ENCODE measurements at places on chromosomes 12 and 14.
A peak's percentile ranks its signal among the peaks of the same experiment; 100 is the strongest.

DNA sequence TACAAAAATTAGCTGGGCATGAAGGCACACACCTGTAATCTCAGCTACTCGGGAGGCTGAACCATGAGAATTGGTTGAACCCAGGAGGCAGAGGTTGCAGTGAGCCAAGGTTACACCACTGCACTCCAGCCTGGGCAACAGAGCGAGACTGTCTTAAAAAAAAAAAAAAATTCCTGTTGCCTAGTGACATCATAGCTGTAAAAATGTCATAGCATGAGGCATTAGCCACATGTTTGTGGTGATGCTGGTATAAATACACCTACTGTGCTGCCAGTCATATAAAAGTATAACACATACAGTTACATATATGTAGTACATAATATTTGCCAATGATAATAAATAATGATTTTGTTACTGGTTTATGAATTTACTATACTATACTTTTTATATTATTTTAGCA, 22.2 kb downstream of the SLC41A2 start:
- no peak for DNase-seq

DNA sequence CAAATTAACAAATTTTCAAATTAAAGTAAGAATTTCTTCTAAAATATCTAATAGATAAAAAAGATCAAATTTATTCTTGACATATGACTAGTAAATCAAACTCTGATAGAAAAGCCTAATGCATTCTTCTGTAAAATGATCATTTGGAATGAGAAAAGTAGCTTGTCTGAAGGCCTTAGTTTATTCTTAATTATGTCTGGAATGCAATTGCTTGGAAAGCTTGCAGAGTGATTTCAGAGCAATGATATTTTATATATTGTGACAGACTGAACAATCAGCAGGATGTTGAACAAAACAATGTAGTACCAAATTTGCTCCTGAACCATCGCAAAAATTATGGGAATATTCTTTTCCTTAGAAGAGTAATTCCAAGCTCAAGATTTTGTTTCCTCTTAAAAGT, 789.6 kb upstream of the NOVA1 start:
- no peak for DNase-seq

DNA sequence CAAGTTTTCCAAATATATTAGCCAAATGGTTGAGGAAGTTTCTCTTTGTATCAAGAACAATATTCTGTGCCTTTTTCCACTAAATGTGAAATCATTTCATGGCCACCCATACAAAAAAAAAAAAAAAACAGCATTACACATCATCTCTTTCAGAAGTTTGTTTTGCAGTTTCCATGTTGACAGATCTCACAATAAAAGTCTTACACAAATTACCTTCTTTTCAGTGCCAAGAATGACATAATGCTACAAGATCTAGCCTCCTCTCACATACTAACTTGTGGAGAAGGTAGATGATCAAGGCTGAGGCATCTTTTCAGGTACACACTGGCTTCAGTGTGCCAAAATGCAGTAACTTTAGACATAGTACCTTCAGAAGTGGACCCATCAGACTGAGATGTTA, 35.3 kb downstream of the PRKD1 start:
- no peak for DNase-seq

GRCh38 chr12:56488041-56488955, at the start of gene GLS2:
Gene GLS2, minus strand, starts transcription at chr12:56488161. Its CDS starts 43 bp downstream, at chr12:56488118.
- DNase-seq: peak; percentile 80

DNA sequence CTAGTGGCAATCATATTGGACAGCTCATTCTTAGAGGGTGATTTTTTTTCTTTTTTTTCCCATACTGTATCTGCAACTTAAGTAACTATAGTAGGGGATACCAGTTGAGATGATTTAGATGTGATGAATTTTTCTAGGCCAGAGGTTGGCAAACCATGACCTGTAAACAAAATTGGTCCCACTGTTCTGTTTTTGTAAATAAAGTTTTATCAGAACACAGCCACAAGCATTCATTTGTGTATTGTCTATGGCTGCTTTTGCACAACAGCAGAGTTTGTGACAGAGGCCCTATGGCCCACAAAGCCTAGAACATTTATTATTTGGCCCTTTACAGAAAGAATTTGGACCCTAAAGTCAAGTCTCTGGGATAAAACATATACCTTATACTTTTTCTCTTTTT, 11.4 kb downstream of the ARF6 start:
- DNase-seq: no peak

DNA sequence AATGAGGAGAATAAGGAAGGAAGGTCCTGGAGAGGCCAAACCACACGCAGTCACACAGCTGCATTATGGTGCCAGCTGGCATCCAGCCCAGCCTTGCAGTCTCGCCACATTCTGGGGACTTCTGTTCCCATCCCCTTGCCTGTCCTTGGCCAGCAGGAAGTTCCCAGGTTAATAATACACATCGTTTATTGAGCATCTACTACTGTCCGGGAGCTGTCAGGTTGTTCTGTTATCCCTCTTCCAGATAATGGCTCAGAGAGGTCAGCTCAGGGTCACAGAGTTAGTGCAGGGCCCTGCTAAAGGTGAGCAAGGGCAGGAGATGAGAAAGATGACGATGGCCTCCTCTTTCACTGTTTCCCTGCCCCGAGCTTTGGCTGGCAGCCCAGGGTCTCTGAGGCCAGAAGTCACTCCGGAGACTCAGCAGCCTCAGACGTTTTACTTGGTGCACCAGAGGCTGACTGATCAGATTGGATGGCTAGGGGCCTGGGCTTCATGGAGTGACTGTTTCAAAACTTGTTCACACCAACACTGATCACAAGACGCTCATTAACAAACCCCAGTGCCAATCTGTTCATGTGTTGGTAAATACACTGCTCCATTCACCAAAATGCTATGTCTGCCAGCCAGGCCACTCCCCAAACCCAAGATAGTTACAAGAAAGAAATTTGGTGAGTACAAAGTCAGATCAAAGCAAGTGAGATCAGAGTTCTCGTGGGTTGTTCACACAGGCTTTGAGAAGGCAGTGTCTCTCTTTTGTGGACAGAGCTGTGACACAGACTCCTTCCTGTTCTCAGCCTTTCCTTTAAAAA, 79.2 kb downstream of the B4GALNT3 start:
- peak; percentile 29 for DNase-seq

DNA sequence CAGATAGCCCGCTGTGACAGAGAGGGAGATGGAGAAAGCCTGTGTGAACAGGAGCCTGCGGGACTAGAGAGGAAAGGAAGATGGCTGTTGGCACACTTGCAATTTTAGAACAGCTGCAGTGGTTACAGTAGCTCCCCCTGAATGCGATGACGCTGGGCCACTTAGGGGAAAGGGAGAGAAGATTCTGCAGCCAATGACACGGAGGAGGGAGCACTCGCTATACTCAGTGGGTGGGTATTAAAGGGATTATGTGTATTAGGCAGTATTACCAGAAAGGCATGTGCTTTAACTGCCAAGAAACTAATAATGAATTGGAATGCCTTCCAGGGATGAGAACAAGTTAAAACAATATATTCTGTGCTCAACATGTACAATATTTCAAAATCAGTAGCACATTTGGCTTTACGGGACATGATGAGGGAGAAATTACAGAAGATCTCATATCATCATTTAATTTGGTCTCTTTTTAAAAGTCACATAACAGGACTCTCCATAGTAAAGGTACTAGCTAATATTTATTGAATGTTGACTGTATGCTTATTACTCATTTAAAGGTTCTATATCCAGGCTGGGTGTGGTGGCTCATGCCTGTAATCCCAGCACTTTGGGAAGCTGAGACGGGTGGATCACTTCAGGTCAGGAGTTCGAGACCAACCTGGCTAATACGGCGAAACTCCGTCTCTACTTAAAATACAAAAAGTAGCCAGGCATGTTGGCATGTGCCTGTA, 35.9 kb upstream of the FOS start:
- DNase-seq: no peak

- DNase-seq: no peak
These were observed 2.8 kb downstream of the RHNO1 start for GRCh38 chr12:2879853-2880252.

DNA sequence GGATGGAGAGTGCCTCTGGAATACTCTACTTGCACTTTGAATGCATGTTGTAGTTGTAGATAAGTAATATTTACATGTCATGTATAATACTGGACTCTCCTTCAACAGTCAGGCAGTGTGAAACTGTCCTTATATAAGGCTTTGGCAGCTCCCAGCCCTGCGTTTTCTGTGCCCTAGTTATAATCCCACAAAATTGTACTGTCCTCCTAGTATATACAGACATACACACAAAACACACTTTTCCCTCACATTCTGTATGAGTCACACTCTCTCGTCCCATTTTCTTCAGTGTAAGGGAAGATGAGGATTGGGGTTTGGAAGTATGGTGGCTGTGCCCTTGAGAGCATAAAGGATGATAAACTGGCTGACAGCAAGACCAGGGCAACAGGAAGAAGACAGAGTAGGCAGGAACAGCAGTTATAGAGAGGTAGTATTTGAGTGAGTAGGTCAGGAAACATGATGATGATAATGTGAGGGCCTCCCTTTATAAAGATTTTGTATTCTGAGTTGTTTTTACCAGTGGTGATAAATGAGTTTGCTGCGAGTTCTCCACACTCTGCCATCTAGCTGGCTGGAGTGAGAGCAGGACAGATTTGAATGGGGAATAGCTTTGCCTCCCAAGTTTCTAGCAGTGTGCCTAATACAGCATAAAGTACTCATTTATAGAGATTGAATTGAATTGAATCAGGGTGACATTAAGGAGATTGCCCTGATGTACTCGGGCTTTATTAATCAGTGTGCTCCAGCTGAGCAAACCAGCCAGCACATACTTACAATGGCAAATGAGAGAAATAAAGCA, 5.0 kb downstream of the CREBL2 start:
- DNase-seq: no peak

DNA sequence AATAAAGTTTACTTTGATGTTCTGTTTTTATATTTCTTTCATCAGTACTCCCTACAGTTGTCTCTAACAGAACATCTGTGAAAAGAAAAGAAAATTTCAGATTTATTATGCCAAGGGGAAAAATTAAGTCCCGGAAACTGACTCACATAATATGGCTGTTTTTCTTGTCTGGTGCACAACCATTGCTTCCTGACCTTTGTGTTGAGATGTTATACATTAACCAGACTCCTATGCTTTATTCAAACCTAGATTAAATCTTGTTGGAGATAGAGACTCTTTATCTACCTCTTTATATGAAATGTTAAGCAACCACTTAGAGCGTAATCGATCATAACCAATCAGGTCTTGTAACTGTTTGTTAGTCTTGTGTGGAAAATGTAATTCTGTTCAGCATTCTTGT, 37.6 kb upstream of the BICD1 start:
- DNase-seq: no peak

- DNase-seq: no peak
These were observed 23.4 kb downstream of the G2E3 start for GRCh38 chr14:30582376-30582775.

- DNase-seq: no peak
These were observed 2.4 kb downstream of the AREL1 start for GRCh38 chr14:74710480-74710879.

- no peak for DNase-seq
These were observed 6.0 kb upstream of the KCNH5 start for GRCh38 chr14:63051301-63051700.

- no peak for DNase-seq
These were observed 46.6 kb upstream of the ESRRB start for GRCh38 chr14:76329154-76329928.

DNA sequence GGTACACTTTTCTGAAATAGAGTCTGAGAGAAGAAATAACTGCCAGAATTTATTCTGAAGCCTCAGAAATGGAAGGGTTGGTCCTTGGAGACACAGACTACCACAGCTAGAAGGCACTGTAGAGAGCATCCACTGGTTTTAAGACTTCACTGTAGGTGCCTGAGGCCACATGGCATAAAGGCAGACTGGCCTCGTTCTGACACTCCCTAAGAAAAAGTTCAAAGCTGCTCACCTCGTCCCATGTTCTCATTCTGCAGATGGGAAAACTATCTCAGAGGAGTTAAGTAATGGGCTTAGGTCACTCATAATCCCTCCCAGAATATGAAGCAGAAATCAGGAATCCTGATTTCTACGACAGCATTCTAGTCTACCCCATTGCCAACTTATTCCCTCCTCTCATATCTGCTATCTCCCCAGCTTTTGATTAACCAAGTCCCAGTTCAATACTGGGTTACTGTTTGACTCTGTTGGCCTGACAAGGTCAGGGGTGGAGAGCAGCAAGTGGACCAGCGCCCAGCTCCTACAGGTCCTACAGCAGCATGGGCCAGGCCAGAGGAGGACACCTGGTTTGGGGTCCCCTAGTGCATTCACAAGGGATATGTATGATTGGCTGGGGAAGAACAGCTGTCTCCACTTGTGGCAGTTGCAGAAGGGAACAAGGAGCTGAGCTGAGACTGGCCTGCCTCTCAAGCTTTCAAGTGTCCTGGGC, 3.7 kb downstream of the ITGA5 start:
- DNase-seq: no peak

DNA sequence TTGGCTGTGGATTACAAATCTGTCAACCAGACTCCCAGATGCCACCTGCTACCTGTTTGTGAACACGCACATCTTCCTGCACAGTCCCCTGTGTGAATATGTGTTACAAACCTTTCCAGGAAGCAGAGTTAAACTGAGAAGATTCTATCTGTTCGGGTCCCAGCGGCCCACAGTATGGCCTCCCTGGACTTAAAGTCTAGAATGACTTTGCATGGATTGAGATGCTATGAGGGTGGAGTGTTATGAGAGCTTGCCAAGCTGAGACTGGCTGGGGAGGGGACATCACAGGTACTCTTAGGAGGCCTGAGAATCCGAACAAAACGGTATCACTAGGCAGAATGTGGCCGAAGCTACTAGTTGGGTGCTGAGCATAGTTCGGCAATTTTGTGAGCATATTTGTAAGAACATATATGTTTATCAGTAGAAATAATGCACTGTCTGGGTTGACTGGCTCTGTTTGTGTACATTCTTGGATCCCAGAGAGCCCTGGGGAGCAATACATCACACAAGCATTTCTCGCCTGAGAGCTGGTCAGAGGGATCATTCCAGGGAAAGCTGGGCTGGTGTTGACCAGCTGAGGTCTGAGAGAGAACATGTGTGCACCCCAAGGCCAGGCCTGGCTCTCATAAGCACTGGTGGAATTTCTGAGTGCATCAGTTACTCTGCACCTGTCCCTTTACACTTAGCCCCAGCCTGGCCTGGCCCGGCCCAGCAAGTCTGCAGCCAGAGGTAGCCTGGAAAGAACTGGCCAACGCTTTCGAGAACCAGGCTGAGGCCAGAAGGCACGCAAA, 29.8 kb upstream of the LTBP2 start:
- no peak for DNase-seq

DNA sequence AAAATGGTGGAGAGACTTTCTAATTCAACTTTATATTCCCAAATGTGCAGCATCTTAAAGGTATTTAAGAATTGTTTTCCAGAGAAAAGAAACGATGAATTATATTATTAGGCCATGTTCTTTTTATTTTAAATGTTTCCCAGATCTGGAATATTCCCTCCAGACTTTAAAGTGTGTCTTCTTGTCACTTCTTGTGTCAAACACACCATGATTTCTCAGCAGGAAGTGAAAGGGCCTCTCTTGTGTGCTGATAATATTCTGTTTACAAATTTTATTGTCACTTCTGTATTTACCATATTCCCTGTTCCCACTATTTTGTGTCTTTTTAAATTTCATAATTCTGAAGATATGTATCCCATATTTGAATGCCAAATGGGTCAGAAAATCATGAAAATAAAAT, 455.0 kb upstream of the FLRT2 start:
- no peak for DNase-seq

- no peak for DNase-seq
These were observed 2.2 kb downstream of the PAWR start for GRCh38 chr12:79688376-79689060.

GRCh38 chr14:54387328-54387727, 9.5 kb upstream of the CDKN3 start:
- no peak for DNase-seq

GRCh38 chr14:33728010-33728498, 222.8 kb downstream of the EGLN3 start:
- DNase-seq: no peak

All from midbrain (tissue), 1 donor.